Lower lobe of right lung (tissue), 2 donors: ENCODE measurements at places on chromosomes 7 and 10. TPM values are rescaled to one million over a fixed set of nuclear protein-coding genes. Genes with fewer than 3 reads are reported as not detected.

The SLC16A9 gene
- 0.83 TPM for total RNA-seq

The IL2RA gene
- total RNA-seq: 2.9 TPM

The UBN2 gene
- 23.4 TPM for total RNA-seq

The SEMA3D gene
- 8.0 TPM for total RNA-seq

The KIAA1217 gene
- 37.2 TPM for total RNA-seq

The STN1 gene
- 37.0 TPM for total RNA-seq

The ENO4 gene
- total RNA-seq: 1.9 TPM

The SLC26A5 gene
- 1.8 TPM for total RNA-seq

DNA sequence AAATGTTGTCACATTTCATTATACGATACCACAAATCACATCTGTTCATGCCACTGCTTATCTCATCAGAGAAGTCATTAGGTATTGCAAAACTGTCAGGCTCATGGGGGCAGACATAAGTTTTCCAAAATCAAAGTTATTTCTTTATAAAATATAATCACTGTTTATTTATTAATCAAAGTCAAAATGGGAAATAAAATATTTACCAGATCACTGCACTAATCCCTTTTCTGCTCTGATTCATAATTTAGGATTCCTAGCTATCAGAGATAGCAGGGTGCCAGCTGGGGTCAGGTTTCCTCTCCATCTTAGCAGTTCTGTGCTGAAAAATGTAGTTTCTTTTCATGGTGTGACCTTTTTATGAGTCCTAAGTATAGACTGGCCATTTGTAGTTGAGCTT lies 117.7 kb upstream of the LANCL2 start:
- no peak overlapping the region for H3K4me3 ChIP-seq
- no peaks in the 10 kb centered on the region for H3K36me3 ChIP-seq
- no peak overlapping the region for H3K27ac ChIP-seq

- DNase-seq: no peak
- peaks cover under 1% of the 10 kb centered on the region for H3K4me1 ChIP-seq
- peaks cover 34% of the 10 kb centered on the region for H3K27me3 ChIP-seq
- no peak overlapping the region for H3K27ac ChIP-seq
Measured at GRCh38 chr7:101185258-101185839, 5.3 kb upstream of the NAT16 start.

DNA sequence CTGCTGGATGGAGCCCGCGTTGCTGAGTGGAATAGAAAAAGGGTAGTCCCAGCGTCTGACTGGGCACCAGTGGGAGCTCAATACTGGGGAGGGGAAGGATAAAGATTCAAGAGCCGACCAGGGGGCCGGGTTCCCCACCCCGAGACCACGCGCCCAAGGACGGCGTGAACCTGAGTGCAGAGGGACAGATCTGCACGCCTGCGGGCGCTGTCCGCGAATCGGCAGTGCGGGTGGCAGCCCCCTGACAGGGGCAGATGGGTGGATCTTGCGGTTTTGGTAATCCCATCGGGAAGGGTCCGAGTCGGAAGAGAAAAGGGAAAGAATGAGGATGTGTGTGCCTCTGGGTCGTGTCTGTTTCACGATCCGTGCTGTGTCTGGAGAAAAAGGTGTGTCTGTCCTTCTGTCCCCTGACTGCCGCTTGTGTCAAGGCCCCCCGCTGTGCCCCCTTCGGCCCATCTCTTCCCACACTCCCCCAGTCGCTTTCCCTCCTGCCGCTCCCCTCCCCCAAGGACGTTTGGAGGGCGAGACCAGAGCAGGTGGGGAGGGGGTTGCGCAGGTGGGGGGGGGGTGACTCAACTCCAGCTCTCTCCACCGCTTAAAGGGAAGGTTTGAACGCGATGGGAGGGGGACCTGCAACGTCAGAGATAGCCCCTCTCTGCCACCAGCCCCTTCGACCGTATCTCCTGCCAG lies 734 bp upstream of the VGF start:
- no peaks in the 10 kb centered on the region for H3K36me3 ChIP-seq
- no peak for DNase-seq
- H3K27ac ChIP-seq: no peak overlapping the region

DNA sequence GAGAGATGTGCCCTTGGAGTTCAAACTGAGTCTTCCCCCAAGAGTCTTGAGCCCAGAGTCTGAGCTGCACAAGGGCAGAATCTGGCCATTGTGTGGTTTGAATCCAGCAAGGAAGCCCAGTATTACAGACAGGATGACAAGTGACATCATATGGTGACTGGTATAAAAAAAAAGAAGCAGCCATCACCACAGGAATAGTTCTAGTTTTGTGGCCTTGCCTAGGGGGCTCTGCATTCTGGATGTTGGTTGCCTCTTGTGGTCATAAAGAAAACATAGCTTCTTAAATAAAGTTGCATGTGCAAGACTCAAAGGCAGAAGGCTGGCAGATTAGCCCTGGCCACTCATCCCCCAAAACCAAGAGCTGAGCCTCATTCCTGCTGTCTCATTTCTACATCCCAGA lies 16.8 kb upstream of the LRRC72 start:
- H3K27ac ChIP-seq: no peak overlapping the region
- no peak for DNase-seq
- H3K4me3 ChIP-seq: no peak overlapping the region
- no peaks in the 10 kb centered on the region for H3K27me3 ChIP-seq

- DNase-seq: no peak
- peaks cover 4% of the 10 kb centered on the region for H3K4me1 ChIP-seq
- no peaks in the 10 kb centered on the region for H3K36me3 ChIP-seq
- H3K27me3 ChIP-seq: peaks cover 40% of the 10 kb centered on the region
- H3K27ac ChIP-seq: no peak overlapping the region
- no peak overlapping the region for H3K4me3 ChIP-seq
Measured at GRCh38 chr7:128349466-128349825, 5.7 kb upstream of the RBM28 start.

GRCh38 chr10:89217057-89217990 lies 10.2 kb upstream of the CH25H start:
- peaks cover 11% of the 10 kb centered on the region for H3K4me1 ChIP-seq
- H3K27ac ChIP-seq: no peak overlapping the region
- DNase-seq: peak; percentile 54
- H3K36me3 ChIP-seq: peaks cover 19% of the 10 kb centered on the region
- no peaks in the 10 kb centered on the region for H3K27me3 ChIP-seq

DNA sequence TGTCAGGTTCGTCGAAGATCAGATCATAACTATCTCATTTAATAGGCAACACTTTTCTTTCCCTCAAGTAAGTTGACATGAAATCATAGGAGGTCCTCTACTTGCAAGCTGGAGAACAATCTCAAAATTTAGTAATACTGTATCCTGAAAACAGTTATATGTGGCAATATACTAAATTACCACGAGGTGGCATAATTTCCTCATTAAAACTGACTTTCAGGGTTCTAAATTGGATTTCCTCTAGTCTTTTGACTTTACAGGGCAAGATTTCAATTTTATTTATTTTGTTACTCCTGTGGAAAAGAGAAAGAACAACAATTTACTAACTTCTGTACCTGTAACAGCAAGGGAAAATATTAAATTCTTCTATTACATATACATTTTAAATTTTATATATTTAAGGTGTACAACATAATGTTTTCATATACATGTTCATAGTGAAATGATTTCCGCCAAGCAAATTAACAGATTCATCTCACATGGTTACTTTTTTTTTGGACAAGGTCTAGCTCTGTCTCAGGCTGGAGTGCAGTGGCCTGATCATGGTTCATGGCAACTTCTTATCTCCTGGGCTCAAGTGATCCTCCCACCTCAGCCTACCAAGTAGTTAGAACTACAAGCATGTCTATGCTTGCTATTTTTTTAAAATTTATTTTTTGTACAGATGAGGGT lies 53.4 kb upstream of the CYP2C18 start:
- H3K27ac ChIP-seq: no peak overlapping the region
- H3K4me3 ChIP-seq: no peak overlapping the region
- H3K36me3 ChIP-seq: no peaks in the 10 kb centered on the region
- no peak for DNase-seq
- H3K4me1 ChIP-seq: no peaks in the 10 kb centered on the region

GRCh38 chr7:140031364-140031763 lies 31.4 kb downstream of the PARP12 start:
- no peak overlapping the region for H3K4me3 ChIP-seq
- H3K36me3 ChIP-seq: peaks cover 89% of the 10 kb centered on the region
- no peaks in the 10 kb centered on the region for H3K27me3 ChIP-seq
- no peak for DNase-seq

GRCh38 chr10:129960481-129961156 lies 3.5 kb downstream of the EBF3 start:
- no peak for DNase-seq
- peaks cover 36% of the 10 kb centered on the region for H3K4me1 ChIP-seq
- no peaks in the 10 kb centered on the region for H3K36me3 ChIP-seq
- peaks cover 97% of the 10 kb centered on the region for H3K27me3 ChIP-seq
- H3K4me3 ChIP-seq: no peak overlapping the region

DNA sequence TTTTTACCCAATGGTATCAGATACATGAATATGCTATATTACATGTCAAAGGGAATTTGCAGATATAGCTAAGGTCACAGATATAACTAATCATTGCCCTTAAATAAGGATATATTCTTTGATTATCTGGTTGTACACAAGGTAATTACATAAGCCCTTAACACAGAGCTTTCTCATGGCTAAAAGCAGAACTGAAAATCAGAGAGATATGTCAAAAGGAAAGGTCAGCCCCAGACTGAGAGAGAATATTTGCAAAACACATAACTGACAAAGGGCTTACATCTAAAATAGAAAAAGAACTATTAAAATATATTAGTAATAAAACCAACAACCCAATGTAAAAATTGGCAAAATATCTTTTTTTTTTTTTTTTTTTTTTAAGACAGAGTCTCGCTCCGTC lies 1029.5 kb upstream of the LRRN3 start:
- H3K4me3 ChIP-seq: no peak overlapping the region
- no peaks in the 10 kb centered on the region for H3K4me1 ChIP-seq
- no peaks in the 10 kb centered on the region for H3K27me3 ChIP-seq

GRCh38 chr10:24603333-24603732 lies 120.4 kb downstream of the ARHGAP21 start:
- H3K4me1 ChIP-seq: no peaks in the 10 kb centered on the region
- H3K36me3 ChIP-seq: peaks cover 84% of the 10 kb centered on the region
- DNase-seq: no peak
- H3K4me3 ChIP-seq: no peak overlapping the region
- H3K27me3 ChIP-seq: no peaks in the 10 kb centered on the region
